ENCODE measurements at places on chromosomes 2 and 18.

- no peak for DNase-seq
Observed at GRCh38 chr18:50987261-50987660, 19.4 kb downstream of the ELAC1 start.

- DNase-seq, result no peak
Observed at GRCh38 chr2:137947032-137947727, 17.1 kb upstream of the HNMT start.

DNA sequence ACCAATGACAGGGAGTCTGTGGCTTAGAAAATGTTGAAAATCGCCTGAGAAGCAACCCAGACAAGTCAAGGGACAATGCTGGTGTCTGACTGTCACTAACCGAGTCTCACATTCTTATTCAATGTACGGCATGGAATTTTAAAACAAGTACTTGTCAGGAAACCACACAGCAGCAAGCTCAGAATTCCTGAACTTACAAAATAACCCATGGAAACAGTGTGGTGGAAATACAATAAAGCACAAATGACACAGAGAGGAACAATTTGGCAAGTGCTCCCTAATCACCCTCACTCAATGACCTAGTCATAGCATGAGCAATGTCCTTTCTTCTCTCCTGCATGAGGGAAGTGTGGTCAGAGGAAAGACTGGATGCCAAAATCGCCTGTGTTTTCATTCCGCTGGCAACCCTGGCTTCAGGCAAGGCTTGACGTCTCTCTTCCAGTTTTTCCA is 154.0 kb downstream of the SATB2 start:
- peak; percentile 92 for DNase-seq

DNA sequence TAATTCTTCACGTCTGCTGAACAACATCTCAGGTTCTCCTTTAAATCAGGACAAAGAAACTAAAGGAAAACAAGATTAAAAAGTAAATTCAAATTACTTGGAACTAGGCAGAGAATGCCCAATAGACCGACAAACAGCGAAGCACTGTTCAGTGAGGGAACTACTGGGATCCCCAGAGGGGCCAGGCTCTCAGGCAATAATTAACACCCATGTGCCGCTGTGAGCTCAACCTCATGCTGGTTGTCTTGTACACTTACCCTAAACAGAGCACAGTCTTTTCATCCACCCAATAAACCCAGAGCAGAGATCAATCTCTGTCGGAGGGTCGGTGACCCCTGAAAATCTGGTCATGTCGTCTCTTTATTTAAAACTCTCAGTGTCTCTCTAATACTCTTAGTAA is 229.9 kb upstream of the CRIM1 start:
- no peak for DNase-seq

DNA sequence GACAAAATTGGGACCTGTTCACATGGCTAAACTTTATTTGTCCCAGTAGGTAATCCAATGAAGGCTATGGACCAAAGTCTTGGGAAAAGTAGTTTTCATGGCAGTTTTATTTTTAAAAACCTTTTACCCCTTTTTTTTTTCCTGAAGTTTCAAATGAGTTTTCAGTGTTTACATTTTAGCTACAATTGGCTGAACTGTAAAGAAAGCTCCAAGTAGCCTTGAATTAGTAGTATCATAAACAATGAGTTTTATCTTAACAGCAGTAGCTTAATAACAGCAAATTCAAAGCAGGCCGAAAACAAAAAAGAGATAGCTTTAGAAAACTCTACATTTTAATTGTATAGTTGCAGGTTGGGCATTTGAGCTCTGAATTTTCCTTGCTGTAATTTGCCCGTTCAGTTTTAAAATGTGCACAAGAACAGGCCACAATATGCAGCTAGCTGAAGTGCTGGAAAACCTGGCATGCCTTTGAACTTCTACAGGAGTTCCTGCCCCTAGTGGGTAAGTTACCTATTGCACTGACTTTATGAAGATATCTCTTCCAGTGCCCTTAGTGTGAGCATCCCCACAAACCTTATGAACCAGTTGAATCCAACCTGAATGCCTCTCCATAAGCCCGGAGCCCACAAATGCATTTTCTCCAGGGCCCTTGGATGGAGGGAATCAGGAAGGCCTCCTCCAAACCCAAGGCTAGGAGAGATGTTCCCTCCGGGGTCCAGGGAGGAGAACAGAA is 106.7 kb downstream of the XRCC5 start:
- peak; percentile 34 for DNase-seq

- DNase-seq, result no peak
Observed at GRCh38 chr2:158103411-158104012, 1.8 kb downstream of the UPP2 start.
